ENCODE measurements at places on chromosomes 2 and 18. TPM values are rescaled to one million over a fixed set of nuclear protein-coding genes. Genes with fewer than 3 reads are reported as not detected.

DNA sequence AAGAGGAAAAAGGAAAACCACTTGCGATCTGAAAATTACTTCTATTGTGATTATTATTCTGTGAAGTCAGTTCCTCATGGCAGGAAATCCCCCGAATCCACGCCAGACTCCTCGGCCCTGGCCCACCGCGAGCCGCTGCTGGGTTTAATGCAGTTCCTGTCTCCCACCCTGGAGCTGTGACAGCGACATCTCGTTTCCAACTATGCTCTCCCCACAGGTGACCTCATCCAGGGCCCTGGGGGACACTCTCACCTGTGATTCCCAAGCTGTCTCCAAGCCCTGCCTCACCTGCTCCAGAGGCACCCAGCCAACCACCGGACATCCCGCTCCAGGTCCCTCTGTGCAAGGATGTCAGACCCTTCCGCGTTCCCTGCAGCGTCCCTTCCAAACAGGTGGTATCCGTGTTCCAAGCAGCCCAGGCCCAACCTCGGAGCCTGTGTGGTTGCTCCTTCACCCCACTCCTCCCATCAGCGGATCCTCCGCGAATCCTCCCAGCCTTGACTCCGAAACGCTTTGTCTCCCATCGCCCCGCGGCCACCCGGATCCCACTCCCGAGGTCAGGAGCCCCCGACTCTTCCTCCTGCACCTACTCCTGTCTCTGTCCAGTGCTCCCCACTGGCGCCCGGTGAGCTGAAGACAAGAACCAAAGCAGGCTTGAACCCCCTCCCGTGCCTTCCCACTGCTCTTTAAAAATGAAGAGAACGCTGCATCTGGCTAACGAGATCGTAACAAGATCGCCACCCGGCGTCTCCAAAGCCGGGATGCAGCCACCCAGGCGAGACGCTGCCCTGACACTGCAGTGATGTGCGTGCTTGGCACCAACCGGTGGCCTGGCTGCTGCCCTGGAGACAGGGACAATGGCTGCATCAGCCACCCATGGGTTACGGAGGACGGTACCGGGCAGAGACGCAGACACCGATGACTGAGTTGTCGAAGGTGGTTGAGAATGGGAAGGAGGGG lies 96.5 kb downstream of the NDUFA10 start:
- no peak for DNase-seq

TLX2 gene
- 0.63 TPM for total RNA-seq

DNA sequence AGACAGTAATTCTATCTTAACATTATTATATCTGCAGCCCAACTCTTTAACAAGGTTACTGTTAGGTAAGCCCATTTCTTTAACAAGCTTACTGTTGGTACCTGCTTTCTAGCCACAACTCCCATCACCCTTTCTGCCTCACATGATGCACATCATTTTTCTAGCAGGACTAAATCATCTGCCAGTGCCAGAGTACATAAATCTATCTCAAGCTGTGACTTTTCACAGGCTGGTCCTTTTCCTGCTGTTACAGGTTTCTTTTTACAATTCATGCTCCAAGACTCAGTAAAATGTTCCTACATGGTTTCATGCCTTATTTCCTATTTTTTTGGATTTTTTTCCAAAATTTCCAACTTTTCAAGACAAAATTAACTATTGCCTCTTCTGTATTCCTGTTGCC lies 30.4 kb upstream of the ZC3H15 start:
- DNase-seq = no peak

GDF7 gene
- 2.2 TPM for total RNA-seq

CRYBA2 gene
- not detected for total RNA-seq

- no peak for DNase-seq
Observed at GRCh38 chr18:25392192-25392591, 40.2 kb upstream of the ZNF521 start.

LYG2 gene
- not detected for total RNA-seq

DNA sequence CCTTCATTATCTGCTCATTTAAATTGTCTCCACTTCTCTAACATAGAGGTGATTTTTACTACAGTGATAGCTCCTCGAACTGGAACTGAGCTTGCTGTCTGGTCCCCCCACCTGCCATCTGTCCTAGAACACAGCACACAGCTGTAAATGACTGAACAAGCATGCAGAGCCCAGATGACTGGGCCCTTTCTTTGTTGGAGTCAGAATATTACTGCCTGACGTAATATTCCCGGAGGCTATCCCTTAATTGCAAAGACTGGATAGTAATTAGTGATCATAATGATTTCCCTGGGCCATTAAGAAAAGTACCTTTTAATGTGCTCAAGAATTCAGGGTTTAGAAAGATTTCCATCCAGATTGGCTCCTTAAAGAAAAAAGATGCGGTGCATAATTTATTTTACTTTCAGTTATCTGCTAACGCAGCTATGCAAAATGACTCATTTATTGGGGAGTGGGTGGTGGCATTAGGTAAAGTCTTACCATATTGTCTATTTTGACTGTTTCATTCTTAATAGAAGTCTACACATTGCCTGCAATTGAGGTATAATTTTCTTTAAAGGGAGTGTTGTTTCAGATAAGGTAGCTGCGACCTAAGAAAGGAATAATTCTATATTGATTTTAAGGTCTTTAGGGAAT lies 84.4 kb downstream of the MAP4K4 start:
- DNase-seq = no peak

DNA sequence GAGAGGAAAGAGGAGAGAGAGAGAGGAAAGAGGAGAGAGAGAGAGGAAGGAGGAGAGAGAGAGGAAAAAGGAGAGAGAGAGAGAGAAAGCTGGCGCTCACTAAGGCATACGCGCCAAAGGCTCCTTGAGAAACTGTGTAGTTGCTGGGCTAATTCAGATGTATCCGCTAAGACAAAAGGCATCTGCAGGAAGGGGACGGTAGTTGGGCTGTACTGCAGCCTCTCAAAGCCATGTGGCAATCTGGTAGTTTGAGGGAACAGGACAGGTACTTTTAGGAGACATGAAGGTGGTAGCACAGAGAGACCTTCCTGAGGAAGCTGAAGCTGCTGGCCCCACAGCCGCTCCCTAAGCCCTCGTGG lies 31.6 kb downstream of the THNSL2 start:
- DNase-seq = no peak

NOSTRIN gene
- total RNA-seq = 30.9 TPM

DNA sequence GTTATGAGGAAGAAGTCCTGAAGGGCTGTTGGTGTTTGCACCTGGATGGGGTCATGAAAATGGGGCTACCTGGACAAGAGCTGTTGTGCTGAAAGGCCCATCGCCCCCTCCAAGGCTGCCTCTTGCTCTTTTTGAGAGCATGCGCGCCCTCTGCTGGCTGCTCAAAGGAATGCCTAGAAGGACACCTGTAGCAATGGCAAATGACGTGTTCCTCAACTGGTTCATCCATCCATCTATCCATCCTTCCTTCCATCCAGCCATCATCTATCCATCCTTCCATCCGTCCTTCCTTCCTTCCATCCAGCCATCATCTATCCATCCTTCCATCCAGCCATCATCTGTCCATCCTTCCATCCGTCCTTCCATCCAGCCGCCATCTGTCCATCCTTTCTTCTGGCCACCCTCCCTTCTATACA lies 17.2 kb upstream of the RPL31 start:
- DNase-seq = no peak

DNA sequence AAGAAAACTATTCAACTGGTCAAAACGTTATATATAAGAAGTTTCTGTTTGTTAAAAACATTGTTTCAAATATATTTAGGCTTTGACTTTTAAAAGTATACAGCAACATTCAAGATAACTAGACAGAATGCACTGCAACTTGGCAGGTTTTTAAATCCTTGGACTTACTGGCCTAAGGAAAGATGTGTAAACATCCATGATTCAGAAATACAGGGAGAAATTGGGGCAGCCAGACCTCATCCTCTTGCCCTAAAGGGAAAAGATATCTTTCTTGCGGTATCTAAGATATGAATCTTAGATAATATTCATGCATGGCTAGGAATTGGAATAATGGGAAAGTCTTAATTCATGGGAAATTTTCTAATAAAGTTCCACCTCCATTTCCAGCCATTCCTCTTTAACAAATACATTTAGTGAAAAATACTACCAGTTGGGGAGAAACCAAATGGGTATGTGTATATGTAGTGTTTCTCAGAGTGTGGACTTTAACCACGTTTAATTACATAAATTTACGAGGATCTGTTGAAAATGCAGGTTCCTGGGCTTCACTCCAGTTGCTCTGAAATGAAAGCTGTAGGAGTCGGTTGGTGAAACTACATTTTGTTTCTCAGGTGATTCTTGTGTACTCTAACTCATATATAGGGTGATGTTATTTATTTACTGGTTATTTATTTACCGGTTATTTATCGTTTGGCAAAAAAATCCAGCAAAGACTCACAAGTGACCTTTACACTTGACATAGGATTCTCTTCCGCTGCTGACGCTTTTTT lies 587 bp upstream of the TANK start:
- DNase-seq = no peak

KCNS3 gene
- total RNA-seq = 14.9 TPM

DNA sequence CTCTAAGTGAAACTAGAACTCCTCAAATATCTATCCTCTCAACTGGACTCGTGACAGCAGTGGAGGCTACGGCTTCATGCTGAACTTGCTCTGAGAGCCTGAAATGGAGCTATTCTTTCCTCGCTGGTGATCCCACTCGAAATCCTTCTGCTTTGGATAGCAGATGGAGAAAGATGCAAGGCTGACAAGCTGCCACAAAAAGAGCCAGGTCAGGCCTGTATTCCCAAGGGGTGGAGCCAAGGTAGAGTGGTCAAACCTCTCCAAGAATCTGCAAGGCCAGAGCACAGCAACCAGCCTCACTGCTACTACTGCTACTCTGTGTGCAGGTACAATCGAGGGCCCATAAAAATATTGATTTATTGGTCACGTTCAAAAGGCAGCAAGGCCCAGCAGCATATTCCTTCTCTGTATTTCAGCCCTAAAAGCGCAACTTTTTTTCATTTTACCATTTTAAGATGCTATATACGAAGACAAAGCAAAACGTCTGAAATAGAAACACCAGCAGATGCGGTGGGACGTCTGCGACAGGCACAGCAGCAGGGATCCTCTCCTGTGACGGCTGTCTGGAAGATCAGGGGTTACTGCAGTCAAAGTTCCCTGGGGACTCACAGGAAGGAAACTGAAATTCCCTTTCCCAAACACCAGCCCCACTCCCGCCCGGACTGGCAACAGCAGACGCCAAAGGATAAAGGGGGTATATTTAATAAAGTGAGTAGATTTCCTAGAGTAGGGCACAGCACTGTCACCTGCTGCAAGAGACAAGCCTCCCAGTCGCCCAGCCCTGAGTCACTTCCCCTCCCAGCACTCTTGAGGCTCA lies 2.4 kb downstream of the SPRED2 start:
- no peak for DNase-seq

DNA sequence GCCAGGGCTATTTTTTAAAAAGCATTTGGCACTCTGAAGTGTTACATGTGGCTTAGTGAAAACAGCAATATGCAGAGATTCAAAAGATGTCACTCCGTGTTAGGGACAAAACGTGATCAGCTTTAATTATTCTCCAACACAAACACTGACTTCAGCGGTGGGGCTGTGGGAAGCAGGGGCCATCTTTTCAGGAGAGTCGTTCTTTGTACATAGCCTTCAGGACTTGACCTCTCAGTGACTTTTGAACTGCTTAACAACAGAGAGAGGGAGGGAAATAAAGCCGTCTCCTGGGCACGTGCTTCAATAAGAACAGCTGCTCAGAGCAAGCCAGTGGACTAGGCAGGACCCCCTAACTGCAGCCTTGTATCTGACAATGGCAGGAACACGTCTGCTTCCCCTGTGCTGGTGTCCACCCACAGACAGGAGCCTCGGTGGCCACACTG lies 95.0 kb upstream of the HDAC4 start:
- no peak for DNase-seq

ACOXL gene
- total RNA-seq = 6.2 TPM

IL36B gene
- not detected for total RNA-seq

DNA sequence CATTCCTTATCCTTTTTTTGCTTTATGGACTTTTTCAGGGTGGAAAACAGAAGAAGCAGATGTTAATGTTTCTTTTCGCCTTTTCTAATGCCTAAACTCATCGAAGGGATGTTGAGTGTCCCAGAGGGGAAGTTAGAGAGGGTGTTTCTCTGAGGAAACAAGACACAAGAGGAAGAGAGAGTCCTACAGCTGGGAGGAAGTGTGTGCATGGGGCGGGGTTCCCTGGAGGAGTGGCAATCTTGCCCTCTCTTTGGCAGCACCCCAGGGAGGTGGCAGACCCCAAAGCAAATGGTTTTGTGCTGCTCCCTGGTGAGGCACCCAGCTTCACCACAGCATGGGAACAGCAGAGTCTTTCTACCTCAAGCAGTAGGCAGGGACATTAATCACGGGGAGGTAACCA lies 377.6 kb downstream of the RND3 start:
- DNase-seq = no peak

- DNase-seq = no peak
Observed at GRCh38 chr2:231890896-231891513, 35.2 kb downstream of the NPPC start.

DNA sequence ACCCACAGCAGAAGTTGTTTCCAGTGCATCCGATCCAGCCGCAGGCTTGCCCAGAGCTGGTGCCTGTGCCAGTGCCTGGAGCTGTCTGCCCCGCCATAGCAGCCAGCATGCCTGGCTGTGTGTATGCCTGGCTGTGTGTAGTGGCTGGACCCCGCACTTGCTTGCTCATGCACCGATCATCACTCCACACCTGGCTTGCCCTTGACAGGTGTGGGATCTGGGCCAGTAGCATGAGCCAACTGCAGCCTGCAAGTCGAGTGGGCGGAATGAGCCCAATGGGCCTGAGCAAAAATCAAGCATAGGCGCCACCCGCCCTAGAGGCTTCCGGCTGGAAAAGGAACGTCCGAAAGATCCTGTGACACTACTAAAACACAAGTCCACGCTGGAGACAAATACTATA lies 74.5 kb downstream of the EPB41L3 start:
- no peak for DNase-seq

IL1RL1 gene
- 12.8 TPM for total RNA-seq

COL5A2 gene
- 964 TPM for total RNA-seq

DNA sequence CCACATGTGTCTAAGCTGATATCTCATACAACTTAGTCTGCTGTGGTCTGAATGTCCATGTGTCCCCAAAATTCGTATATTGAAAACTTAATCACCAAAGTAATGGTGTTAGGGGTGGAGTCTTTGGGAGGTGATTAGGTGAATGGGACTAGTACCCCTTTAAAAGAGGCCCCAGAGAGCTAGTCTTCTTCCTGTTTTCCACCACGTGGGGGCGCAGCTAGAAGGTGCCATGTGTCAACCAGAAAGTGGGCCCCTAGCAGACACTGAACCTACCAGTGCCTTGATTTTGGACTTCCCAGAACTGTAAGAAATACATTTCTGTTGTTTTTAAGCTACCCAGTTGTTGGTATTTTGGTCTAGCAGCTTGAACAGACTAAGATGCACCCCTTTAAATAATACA lies 86.6 kb downstream of the ASB1 start:
- no peak for DNase-seq

DNA sequence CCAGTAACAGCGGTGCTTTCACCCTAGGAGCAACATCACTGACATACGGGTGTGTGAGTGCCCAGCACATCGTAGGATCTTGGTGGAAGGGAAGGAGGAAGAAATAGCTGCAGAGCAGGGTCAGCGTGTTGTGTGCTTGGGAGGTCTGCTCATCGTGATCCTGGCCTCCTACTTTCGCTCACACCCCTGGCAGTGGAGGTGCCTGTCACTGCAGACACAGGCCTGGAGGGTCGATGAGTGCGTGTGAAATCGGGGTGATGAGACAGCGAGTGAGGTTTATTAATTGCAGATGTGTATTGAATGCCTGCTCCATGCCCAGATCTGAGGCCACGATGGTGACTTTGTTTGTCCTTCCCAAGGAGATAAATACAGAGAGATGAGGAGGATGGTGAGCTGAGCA lies 126.1 kb downstream of the NCK2 start:
- no peak for DNase-seq

GRCh38 chr2:215749092-215749957 lies 264.0 kb downstream of the MREG start:
- no peak for DNase-seq

CCBE1 gene
- total RNA-seq = 4.2 TPM

- no peak for DNase-seq
Observed at GRCh38 chr2:67085146-67085545, 312.0 kb upstream of the ETAA1 start.
